ENCODE measurements at places on chromosomes 3 and 15.

GRCh38 chr3:21543380-21544075, 207.5 kb downstream of the ZNF385D start:
- no peak for DNase-seq

DNA sequence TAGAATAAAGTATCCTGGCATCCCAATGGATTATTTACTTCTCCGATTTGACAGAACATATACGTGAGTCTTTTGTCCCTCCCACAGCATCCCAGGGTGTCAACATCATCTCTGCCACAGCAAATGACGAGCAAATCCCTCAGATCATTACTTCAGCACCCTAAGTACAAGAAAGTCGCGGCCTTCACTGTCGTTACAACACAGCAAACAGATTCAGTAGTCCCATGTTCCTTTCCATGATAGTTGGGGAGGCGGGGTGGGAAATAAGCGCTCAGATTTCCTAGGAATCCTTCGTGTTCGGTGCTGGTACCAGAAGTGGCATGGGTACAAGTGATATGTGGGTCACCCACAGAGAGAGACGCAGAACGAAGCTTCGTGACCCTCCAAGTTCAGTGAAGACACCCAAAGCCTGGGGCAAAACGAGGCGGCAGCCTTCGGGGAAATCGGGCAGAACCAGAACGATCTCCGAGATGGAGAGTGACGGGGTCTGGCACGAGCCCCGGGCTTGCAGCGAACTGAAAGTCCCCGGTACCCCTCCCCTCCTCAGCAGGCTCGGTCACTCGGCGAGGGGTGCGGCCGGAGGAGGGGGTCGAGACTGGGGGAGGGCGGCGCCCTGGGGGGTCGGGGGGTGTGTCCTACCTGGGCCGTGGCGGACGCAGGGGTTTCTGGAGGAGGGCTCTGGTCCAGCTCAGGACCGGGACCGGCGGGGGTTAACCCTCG, 619 bp downstream of the TTBK2 start:
- DNase-seq: peak; percentile 44

GRCh38 chr3:103947062-103947461, 1419.6 kb upstream of the ALCAM start:
- DNase-seq: no peak

- no peak for DNase-seq
These were observed 170.0 kb downstream of the TMEM108 start for GRCh38 chr3:133208184-133208583.

DNA sequence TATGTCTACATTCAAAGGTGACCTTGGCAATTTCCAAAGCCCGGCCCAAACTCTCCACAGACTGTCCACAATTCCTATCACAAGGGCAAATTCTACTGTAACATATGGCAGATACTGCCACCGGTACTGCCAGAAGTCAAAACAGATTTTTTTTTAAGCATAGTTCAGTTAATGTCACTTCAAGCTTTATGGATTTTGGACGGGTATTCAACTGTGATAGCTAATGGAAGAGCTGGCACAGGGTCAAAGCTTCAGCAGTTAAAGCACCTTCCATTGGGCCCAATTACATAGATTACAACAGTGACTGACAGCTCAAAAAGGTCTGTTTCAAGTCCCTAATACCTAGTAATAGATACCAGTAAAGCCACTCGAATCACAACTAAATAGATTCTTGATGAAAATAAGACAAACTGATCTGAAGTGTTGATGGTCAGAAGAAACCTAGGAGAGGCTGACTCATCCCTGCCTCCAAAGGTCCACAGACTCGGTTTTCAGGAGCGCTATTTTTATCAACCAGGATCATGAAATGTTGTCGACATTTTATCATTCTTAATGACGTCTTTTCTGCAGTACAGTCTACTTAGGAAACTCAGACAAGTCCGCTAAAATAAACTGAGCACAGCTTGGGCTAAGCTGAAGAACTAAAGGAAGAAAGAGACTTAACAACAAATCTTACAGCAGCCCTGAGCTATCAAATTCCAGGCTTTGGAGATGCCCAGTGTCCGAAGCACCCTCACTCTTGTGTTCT, 38.7 kb downstream of the ANXA2 start:
- DNase-seq: no peak

DNA sequence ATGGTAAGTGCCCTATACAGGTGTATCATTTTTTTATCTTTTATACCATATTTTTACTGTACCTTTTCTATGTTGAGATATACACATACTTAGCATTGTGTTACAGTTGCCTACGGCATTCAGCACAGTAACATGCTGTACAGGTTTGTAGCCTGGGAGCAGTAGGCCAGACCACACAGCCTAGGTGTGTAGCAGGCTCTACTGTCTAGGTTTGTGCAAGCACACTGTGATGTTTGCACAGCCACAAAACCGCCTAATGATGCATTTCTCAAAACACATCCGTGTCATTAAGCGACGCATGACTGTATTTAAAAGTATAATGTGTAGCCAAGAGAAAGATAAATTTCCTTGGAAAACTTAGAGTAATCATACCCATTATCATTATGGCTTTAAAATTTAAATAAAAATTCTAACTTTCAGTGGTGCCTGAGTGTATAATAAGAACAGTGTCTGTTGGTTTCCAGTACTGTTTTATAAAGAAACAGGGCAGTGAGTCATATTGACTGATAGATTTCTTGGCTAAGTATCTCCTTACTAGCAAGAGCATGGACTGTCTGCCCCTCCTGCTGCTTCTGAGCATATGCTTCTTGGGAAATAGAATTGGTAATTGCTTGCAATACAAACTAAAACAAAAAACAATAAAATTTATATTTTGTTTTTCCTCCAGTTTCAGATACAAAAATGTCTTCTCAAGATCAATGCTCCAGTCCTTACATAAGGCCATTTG, 18.3 kb downstream of the CALML4 start:
- DNase-seq: no peak

GRCh38 chr3:112847692-112848091, 1.0 kb upstream of the CD200R1L start:
- peak; percentile 43 for DNase-seq

- no peak for DNase-seq
These were observed 318.4 kb downstream of the LPP start for GRCh38 chr3:188472336-188472735.

GRCh38 chr3:125386811-125387210, 11.7 kb upstream of the ZNF148 start:
- DNase-seq: no peak

DNA sequence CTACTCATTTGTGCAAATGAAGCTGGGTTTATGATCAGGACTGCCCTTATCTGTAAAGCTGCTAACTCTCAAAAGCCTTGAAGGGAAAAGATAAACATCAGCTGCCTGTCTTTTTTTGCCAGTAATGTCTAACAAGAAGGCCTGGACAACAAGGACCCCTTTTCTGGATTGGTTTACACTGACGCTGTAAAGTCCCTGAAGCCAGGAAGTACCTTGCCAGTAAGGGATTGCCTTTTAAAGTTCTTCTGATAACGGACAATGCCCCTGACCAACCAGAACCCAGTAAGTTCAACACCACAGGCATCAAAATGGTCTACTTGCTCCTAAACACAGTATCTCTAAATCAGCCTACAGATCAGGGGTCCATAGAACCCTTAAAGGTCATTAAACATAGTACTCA, 178.0 kb downstream of the PCCB start:
- no peak for DNase-seq

DNA sequence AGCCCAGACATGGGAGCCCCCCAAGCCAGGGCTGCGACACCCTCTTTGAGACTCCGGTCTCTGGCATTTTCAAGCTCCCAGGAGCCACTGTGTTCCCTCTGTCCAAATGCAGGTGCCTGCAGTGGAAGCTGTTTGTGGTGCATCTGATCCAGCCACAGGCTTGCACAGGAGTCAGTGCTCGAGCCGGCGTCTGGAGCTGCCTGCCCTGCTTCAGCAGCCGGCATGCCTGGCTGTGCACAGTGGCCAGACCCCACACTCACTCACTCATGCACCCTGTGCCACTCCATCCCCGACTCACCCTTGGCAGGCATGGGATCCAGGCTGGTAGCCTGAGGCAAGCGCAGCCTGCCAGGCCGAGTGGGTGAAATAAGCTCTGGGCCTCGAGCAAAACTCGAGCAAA, 555.0 kb upstream of the CCDC54 start:
- DNase-seq: no peak

DNA sequence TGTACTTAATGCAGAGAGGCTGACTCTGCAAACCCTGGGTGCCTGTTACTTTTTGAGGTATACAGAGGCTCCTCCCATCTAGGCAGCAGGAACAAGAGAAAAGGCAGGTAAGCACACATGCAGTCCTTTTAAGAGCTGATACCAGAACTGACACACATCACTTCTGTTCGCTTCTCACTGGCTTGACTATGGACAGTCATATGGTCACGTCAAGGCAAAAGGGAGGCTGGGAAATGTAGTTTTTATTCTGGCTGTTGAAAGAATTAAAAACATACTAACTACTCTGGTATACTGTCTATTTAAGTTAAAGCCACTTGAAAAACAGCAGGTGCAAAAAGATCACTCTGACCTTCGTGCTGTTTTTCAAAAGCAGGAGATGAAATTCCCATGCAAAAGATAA, 218.3 kb downstream of the CTNNB1 start:
- no peak for DNase-seq

DNA sequence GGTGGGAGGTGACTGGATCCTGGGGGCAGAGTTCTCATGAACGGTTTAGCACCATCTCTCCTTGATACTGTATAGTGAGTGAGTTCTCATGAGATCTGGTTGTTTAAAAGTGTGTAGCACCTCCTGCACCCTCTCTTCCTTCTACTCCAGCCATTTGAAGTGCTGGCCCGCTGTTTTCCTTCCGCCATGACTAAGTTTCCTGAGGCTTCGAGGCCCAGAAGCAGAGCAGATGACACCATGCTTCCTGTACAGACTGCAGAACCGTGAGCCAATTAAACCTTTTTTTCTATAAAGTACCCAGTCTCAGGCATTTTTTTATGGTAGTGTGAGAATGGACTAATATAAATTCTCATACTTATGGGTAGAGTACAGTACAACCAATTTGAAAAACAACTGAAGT, 123.6 kb upstream of the BHLHE40 start:
- DNase-seq: no peak

GRCh38 chr3:193190146-193190786, 50.8 kb upstream of the PLAAT1 start:
- peak; percentile 38 for DNase-seq

DNA sequence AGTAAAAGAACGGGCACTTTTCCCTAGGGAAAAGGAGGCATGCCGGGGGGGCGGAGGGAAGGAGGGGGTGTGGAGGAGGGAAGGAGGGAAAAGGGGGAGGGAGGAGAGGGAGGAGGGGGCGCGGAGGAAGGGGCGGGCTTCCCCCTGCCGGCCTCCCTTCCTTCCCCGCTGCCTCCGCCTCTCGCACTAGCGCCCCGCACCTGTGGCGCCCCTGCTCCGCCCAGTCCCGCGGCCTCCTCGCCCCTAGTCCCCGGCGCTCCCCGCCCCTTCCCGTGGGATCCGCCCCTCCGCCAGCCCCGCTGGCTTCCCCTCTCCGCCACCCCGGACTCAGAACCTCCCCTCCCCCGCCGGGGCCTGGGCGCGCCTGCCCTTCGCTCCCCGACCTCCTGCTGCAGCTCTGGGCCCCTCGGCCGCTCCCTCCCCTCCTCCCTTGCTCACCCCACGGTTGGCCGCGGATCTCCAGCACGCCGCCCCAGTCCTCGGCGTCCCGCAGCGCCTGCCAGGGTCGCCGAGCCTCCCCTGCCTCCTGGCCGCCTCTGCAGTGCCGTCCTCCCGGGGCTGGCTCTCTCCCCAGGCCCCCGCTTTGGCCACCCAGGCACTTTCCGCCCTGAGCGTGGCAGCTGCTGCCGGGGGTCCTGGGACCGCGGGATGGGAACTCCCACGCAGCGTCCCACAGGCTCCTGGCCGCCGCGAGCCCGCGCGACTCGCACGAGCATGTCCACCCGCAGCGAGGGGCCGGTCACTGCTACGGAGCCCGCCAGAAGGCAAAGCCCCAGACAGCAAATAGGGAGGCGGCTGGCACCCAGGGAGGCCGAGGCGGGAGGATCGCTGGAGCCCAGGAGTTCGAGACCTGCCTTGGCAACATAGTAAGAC, 147.4 kb downstream of the TJP1 start:
- DNase-seq: no peak

DNA sequence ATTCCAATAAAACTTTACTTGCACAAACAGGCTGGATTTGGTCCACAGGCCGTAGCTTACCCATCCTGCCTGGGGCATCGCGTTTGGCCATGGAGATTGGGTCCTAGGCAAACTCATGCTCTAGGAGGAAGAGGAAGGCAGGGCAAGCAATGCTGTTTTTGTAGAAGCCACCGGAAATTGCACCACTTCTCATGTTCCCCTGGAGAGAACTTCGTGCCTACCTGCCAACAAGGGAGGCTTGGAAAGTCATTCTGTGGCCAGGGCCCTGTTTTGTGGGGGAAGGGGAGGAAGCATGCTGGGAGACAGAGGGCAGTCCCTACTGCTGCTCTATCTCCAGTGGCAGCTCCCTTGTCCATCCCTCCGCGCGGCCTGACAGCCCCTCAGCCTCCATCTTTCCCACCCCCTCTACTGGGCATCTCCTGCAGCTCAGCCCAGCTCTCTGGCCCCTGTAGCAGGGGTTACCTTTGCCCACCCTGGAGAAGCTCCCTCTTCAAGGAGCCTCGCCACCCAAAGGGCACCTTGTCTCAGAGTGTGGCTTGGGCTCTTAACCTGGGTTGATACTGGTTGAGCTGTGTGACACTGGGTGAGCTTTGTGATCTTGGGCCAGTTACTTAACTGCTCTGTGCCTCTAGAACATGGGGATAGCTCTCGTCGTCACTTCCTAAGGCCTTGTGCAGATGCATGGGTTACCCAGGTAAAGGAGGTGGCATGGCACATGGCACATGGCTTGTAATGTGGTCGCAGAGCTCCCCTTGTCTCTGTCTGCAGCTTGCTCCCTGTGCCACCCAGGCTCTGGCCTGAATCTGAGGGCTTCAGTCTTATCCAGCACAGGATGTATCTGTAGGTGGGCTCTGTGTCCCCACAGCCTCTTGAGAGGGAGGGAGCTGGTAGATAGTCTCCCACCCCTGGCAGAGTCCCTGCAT, 6.1 kb downstream of the ABTB1 start:
- DNase-seq: no peak

GRCh38 chr15:70271422-70272088, 173.8 kb upstream of the TLE3 start:
- DNase-seq: no peak

DNA sequence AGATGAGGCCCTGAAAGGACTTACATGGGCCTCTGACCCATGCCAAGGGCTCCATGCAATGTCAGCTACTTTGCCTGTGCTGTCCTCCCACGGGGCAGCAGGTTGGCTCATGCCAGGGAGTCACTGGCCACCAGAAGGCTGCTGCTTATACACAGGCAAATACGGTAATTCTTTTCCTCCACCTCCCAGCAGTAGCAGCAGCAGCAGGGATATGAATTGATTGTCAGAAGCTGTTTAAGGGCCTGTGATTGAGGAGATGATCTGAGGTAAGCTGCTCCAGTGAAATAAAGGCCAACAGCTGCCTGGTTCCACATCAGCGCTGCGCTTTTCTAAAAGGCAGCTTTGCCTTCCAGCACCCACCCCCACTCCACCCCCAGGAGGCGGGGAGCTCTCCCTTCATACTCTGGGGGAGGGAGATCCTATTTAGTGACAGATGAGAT, 250.5 kb downstream of the SHQ1 start:
- DNase-seq: no peak

GRCh38 chr3:25566358-25566920, 98.3 kb downstream of the TOP2B start:
- DNase-seq: no peak
